Endothelial cell of umbilical vein (primary cell): ENCODE measurements at places on chromosomes 13 and 19. TPM values are rescaled to one million over a fixed set of nuclear protein-coding genes. Genes with fewer than 3 reads are reported as not detected.

- H3K27me3 ChIP-seq = no peaks in the 10 kb centered on the region
- H3K4me3 ChIP-seq = peak overlapping the region; percentile 59
- H3K27ac ChIP-seq = peak overlapping the region; percentile 84
- no peaks in the 10 kb centered on the region for H3K36me3 ChIP-seq
- DNase-seq = peak; percentile 30
Measured at GRCh38 chr19:56119582-56119978, 1.5 kb downstream of the ZNF787 start.

- no peak overlapping the region for H3K27ac ChIP-seq
- no peak overlapping the region for H3K4me3 ChIP-seq
- H3K36me3 ChIP-seq = no peaks in the 10 kb centered on the region
- DNase-seq = no peak
- H3K4me1 ChIP-seq = peaks cover under 1% of the 10 kb centered on the region
Measured at GRCh38 chr13:25295701-25296100, 5.7 kb upstream of the NUP58 start.

DNA sequence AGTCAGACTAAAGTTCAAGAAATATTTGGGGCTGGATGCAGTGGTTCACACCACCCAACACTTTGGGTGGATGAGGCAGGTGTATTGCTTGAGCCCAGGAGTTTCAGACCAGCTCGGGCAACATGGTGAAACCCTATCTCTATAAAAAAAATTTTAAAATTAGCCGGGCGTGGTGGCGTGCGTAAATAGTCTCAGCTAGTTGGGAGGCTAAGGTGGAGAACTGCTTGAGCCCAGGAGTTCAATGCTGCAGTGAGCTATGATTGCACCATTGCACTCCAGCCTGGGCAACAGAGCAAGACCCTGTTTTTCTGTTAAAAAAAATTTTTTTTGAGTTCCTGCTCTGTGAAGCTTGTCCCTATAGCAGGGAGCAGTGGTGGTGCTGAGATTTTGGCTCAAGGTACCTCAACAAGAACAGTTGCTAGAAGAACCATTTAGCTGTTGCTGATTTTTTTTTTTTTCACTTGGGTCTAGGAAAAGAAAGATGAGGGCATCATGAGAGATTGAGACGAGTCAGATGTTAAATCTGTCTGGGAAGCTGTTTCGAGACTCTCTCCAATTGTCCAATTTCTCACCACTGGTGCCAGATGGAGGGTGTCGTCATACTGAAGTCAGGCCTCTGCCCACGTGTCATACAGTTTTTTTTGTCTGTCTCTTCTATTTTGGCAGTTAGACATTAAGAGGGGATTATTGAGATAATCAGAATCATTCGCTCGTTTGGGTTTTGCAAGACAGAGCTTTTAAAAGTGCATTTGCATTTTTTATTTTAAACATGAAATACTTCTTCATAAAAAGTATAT lies 3.7 kb downstream of the SLC25A42 start:
- H3K27ac ChIP-seq = no peak overlapping the region
- H3K36me3 ChIP-seq = no peaks in the 10 kb centered on the region
- peaks cover 15% of the 10 kb centered on the region for H3K4me1 ChIP-seq
- H3K27me3 ChIP-seq = no peaks in the 10 kb centered on the region
- no peak for DNase-seq
- no peak overlapping the region for H3K4me3 ChIP-seq

- H3K4me3 ChIP-seq = no peak overlapping the region
- no peak overlapping the region for H3K27ac ChIP-seq
- no peaks in the 10 kb centered on the region for H3K36me3 ChIP-seq
- no peaks in the 10 kb centered on the region for H3K4me1 ChIP-seq
- DNase-seq = no peak
Measured at GRCh38 chr13:46382224-46382623, 4.8 kb downstream of the RUBCNL start.

DNA sequence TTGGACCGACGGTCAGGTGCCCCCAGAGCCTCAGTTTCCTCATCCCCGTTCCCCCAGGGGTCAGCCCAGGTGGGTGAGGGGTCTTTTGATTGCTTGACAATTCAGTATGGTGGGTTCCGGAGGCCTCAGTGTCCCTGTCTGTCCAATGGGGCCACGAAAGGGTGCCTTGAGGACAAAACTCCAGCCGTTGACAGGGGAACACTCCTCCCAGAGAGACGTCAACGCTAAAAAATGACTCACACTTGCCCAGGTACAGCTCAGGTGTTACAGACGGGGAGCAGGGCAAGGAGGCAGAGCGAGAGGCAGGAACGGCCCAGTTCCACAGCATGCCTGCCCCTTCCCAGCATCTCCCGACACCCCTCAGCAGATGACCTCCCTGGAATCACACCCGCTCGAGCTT lies 1.8 kb downstream of the TNFAIP8L1 start:
- H3K36me3 ChIP-seq = no peaks in the 10 kb centered on the region
- no peaks in the 10 kb centered on the region for H3K27me3 ChIP-seq
- H3K4me3 ChIP-seq = no peak overlapping the region
- H3K27ac ChIP-seq = no peak overlapping the region
- no peak for DNase-seq

- no peaks in the 10 kb centered on the region for H3K4me1 ChIP-seq
- DNase-seq = no peak
- H3K27ac ChIP-seq = no peak overlapping the region
- no peaks in the 10 kb centered on the region for H3K27me3 ChIP-seq
Measured at GRCh38 chr19:39878398-39878797, 32.2 kb upstream of the FBL start.

- H3K4me3 ChIP-seq = no peak overlapping the region
- no peaks in the 10 kb centered on the region for H3K36me3 ChIP-seq
- no peaks in the 10 kb centered on the region for H3K4me1 ChIP-seq
- no peak for DNase-seq
Measured at GRCh38 chr13:89066868-89067466, 1395.8 kb downstream of the SLITRK5 start.

DNA sequence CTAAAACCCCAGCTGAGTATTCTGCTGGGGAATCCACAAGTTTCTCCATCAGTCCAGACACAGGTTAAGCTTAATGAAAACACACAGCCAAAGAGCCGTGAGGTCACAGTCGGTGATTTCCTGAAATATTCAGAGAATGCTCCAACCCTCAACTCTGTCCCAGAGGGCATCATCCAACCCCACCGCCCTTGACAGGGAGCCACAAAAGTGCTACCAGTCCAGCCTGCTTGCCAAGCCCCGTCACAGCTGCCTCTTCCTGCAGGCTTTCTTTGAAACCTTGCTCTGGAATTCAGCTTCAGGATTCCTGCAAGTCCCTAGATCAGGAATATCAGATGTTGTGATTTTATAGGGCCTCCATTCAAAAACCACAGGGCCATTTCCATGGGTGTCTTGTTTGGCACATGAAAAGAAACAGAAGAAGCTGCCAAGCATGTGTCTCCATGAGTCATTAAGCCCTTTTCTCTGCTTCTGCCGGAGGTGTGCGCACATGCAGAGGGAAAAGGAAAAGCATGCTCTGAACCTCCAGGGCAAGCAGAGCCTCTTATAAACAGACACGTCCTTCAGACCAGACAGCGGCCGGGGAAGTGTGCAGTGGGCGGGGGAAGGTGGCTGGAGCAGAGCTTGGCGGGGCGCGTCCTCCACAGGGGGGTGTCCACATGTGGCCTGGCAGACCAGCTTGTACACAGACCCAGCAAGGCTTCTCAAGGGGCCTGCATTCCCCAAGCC lies 164.7 kb downstream of the KATNAL1 start:
- peak; percentile 80 for DNase-seq
- H3K36me3 ChIP-seq = no peaks in the 10 kb centered on the region
- peaks cover 27% of the 10 kb centered on the region for H3K4me1 ChIP-seq
- no peaks in the 10 kb centered on the region for H3K27me3 ChIP-seq
- no peak overlapping the region for H3K4me3 ChIP-seq

- H3K4me1 ChIP-seq = no peaks in the 10 kb centered on the region
- H3K4me3 ChIP-seq = no peak overlapping the region
- no peaks in the 10 kb centered on the region for H3K36me3 ChIP-seq
- DNase-seq = no peak
- H3K27me3 ChIP-seq = no peaks in the 10 kb centered on the region
Measured at GRCh38 chr13:21723807-21724505, 53.1 kb downstream of the FGF9 start.

DNA sequence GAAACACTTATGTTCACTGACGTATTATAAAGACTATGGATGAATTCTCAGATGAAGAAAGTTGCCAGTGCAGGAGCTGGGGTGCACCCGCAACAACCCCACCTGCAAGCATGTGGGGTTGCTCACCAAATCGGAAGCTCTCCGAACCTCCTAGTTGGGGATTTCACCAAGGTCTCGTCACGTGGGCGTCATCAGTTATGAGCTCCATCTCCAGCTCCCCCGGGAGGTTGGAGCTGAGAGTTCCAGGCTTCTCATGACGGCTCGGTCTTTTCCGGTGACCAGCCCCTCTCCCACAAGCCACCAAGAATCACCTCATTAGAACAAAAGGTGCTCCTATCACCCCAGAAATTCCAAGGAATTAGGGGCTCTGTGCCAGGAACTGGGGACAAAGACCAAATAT lies 46.1 kb upstream of the TUBGCP3 start:
- no peak overlapping the region for H3K27ac ChIP-seq
- no peak overlapping the region for H3K4me3 ChIP-seq
- DNase-seq = no peak
- H3K27me3 ChIP-seq = peaks cover 26% of the 10 kb centered on the region
- no peaks in the 10 kb centered on the region for H3K4me1 ChIP-seq

DNA sequence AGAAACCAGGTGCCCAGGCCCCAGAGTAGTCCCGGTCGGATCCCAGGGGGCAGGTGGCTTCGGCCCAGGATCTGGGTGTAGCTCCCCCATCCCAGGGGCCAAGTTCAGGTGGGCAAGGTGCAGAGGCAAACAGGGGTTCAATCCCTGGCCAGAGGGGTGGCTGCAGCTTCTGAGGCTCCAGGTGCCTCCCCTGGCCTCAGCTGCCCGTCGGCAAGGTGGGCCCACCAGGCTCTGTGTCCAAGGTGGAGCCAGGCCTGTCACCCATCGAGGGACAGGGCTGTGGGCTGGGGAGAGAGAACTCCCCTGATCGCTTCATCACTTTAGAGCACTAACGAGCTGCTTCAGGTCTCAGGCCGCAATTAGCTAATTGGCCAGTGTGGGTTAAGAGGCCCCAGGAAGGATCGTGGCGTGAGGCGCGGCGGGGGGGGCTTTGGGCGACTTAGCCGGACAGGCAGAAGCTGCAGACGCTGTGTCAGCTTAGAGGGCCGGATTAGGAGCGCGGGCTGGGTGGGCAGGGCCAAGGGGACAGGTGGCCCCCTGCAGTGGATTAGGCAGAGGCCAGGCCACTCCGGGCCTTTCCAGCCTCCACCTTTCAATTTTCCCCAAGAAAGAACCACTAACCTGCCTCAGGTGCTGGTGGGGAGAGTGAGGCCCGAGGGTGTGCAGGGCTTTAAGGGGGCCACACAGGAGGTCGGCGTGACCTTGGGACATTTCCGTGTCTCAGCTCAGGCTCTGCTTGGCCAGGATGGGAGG lies 2.8 kb upstream of the RAX2 start:
- H3K4me1 ChIP-seq = no peaks in the 10 kb centered on the region
- no peaks in the 10 kb centered on the region for H3K36me3 ChIP-seq
- no peak overlapping the region for H3K4me3 ChIP-seq
- DNase-seq = no peak
- no peak overlapping the region for H3K27ac ChIP-seq

DNA sequence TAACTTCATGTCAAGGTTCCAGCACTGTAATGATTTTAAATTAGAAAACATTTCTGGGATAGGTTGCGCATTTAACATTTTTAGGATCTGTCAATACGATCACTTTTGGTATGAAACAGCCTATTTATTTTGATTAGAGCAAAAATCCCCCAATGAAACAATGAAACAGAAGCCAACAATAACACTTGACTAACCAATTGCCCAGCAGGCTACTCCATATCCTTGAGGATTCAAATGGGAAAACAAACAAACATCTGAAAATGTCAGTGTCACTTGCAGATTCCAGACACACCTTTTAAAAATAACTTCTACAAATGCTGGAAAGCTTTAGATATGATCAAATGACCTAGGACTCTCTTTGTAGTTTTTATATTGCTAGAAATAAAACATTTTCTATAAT lies 1412.5 kb upstream of the PRR20A start:
- H3K4me1 ChIP-seq = no peaks in the 10 kb centered on the region
- no peak for DNase-seq
- no peak overlapping the region for H3K4me3 ChIP-seq
- no peaks in the 10 kb centered on the region for H3K27me3 ChIP-seq
- no peaks in the 10 kb centered on the region for H3K36me3 ChIP-seq
- H3K27ac ChIP-seq = no peak overlapping the region

DNA sequence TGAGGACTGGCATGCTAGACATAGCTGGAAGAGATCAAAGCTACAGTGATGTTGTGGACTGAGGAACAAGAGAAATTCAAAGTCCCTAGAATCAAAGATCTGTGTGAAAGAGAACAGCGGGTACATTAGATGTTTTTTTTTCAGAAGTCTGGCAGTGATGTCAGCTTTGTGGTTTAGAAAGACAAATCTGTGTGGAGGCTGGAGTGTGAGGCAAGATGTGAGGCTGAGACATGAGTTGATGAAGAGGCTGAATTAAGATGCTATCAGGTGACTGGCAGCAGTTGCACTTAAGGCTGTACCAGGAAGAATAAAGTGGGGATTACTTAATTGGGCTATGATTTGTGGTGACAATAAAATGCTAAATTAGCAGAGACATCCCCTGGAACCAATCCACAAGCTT lies 46.5 kb downstream of the DNAJC3 start:
- no peak overlapping the region for H3K4me3 ChIP-seq
- no peaks in the 10 kb centered on the region for H3K27me3 ChIP-seq
- H3K27ac ChIP-seq = no peak overlapping the region
- peaks cover 3% of the 10 kb centered on the region for H3K36me3 ChIP-seq
- DNase-seq = no peak
- no peaks in the 10 kb centered on the region for H3K4me1 ChIP-seq

DNA sequence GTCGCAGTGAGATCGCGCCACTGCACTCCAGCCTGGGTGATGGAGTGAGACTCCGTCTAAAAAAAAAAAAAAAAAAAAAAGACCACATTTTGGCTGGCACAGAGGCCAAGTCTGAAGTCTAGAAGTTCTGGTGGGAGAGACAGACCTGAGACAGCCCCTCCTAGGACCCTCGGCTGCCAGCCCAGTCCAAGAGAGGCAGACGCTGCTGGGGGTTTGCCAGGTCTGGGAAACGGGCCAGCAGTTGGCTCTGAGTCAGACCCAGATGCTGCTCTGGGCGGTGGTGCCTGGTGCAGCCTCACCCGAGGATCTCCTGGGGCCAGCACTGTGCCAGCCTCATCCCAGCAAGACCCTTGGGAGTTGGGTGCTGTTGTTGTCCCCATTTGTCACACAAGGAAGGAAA lies 5.8 kb downstream of the FCHO1 start:
- H3K27me3 ChIP-seq = no peaks in the 10 kb centered on the region
- H3K4me3 ChIP-seq = no peak overlapping the region
- peak; percentile 68 for DNase-seq
- peaks cover 3% of the 10 kb centered on the region for H3K4me1 ChIP-seq

DNA sequence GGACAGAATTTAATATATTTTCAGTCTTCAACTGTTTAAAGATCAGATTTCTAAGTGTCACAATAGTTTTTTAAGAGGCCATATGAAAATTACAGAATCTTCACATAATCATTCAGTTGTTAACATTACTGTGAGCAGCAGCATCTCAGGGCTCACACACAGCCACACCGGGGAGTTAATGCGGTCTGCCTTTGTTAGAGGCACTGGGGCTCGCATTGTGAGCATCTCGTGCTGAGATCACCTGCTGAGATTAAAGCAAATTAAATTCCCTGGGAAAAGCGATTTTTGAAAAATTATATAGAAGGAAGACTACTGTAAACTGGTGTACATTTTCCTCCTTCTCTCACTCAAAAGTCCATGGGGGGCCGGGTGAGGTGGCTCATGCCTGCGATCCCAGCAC lies 16.6 kb downstream of the GPR12 start:
- H3K27ac ChIP-seq = no peak overlapping the region
- DNase-seq = no peak
- peaks cover 24% of the 10 kb centered on the region for H3K27me3 ChIP-seq
- H3K4me3 ChIP-seq = no peak overlapping the region
- H3K36me3 ChIP-seq = no peaks in the 10 kb centered on the region
- no peaks in the 10 kb centered on the region for H3K4me1 ChIP-seq

The MBD3L3 gene
- total RNA-seq = not detected in 2 replicates

The KLK4 gene
- total RNA-seq = not detected in 2 replicates

The FAM174C gene
- total RNA-seq = 46.7 and 47.5 TPM in 2 replicates

The CYP4F12 gene
- not detected in 2 replicates for total RNA-seq

The IGFLR1 gene
- total RNA-seq = 2.6 and 3.4 TPM in 2 replicates
